ENCODE measurements at places on chromosomes 6 and 20. TPM values are rescaled to one million over a fixed set of nuclear protein-coding genes. Genes with fewer than 3 reads are reported as not detected.
A peak's percentile ranks its signal among the peaks of the same experiment; 100 is the strongest.

KCNK16 gene
- total RNA-seq = not detected

LRRN4 gene
- not detected for total RNA-seq

PNPLA1 gene
- total RNA-seq = not detected

CCN5 gene
- total RNA-seq = not detected

SLC22A16 gene
- total RNA-seq = not detected

TCF15 gene
- total RNA-seq = 0.07 TPM

GCNT2 gene
- total RNA-seq = 14.6 TPM

DHX35 gene
- total RNA-seq = 9.9 TPM

DNA sequence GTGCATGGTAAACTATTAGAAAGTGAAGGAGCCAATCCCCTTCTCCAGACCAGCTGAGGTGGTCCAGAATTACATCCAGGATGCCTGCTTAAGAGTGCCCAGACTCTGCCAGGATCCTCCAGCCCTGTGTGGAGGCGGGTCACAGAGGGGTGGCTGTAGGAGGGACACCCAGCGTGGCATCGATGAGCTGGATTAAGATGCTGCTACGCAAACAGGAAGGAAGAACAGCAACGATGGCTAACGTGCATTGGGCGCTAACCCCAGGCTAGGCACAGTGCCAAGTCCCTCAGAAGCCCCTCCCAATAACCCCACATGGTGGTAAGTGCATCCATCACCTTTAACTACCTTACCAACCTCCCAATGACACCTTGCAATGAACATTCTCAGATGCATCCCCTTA, 63.9 kb upstream of the MRPS10 start:
- DNase-seq = no peak

DNA sequence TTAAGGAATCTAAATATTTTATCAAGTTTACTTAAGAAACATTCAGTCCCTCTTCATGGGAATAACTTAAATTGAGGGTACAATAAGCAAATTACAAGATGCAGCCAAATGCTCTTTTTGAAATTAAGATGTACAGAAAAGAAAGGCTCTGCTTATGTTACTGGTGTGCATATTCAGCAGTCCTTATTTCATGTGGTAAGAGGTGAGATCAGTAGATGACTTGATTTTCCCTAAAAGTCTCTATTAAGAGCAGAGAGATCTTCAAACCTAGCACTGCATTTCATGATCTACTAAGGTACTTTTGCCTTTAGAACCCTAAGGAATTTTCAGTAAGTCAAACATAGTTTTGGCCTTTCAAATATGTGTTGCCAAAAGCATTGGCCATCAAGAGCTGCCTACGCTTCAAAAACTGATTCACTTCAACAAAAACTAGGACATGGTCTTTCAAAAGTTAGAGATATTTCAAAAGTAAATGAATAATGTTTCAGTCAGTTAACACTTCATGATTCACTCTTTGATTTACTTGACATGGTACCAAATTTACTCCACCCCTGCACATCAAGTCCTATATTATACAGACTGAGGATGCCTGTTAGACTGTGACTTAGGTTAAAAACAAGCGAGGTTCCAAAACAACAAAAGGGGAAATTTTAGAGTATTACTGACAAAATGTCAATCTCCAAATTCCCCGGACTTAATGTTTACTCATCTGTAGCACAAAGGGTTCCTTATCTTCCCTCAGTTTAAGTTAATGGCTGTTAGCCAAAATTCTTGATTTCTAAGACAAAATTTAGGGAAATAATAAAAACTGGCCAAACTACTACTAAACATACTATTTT, 19.2 kb downstream of the C6orf62 start:
- DNase-seq = no peak

- peak; percentile 47 for DNase-seq
These were observed 33.7 kb upstream of the IYD start for GRCh38 chr6:150334790-150335783.

DNA sequence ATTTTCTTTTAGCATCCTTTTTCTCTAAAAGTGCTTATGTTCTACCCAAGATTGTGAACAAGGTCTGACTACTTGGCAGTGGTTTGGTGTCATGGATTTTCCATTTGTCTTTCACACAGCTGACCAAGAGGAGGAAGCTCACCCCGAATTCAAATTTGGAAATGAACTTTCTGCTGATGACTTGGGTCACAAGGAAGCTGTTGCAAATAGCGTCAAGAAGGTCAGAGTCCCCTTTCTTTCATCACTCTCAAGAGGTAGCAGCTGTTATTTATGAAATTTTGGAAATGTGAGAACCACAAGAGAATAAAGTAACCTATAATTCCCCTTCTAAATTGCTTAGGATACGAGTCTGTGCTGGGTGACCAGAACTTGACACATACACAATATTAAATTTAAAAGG, 113.0 kb upstream of the LAMP5 start:
- DNase-seq = no peak

DNA sequence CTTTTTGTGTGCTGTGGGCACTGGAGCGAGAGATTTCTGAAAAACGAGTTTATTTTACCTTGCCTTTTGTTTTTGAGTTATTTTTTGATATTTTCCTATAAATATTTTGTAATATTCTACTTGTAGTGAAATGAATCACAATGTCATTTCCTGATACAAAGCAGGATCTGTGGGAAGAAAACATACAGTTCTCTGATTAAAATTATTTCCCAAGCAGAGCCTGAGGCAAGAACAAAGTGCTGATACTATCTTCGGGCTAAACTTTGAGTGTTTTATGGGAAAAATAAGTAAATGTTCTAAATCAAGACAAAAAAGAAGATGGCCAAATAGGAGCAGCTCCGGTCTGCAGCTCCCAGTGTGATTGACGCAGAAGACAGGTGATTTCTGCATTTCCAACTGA, 33.7 kb upstream of the ELOVL5 start:
- DNase-seq = no peak

DNA sequence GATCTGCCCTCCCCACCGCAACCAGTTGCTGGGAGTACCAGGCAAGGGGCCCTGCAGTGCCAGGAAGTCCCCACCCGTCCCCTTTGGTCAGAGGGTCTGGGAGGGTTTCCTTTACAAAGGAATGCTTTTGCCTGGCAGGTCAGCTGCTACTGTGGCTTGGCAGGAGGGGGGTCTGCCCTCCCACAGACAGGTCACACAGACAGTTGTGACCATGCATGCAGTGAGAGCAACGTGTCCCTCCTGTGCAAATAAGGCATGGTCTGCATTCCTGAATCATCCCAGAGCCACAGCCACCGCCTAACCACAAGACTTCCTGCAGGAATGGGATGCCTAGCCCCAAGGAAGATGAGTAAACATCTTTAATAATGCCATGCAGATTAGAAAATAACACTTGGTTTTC, 439 bp upstream of the F13A1 start:
- no peak for DNase-seq

- no peak for DNase-seq
These were observed 59.6 kb downstream of the LINC00237 start for GRCh38 chr20:21046413-21047070.

GRCh38 chr6:113713665-113714064, 143.5 kb upstream of the MARCKS start:
- DNase-seq = no peak

GRCh38 chr6:1321738-1322137, 9.8 kb downstream of the FOXQ1 start:
- no peak for DNase-seq

GRCh38 chr6:86256615-86257187, 614.0 kb upstream of the SYNCRIP start:
- no peak for DNase-seq

- no peak for DNase-seq
These were observed 44.3 kb upstream of the FRMD1 start for GRCh38 chr6:168123165-168123911.

DNA sequence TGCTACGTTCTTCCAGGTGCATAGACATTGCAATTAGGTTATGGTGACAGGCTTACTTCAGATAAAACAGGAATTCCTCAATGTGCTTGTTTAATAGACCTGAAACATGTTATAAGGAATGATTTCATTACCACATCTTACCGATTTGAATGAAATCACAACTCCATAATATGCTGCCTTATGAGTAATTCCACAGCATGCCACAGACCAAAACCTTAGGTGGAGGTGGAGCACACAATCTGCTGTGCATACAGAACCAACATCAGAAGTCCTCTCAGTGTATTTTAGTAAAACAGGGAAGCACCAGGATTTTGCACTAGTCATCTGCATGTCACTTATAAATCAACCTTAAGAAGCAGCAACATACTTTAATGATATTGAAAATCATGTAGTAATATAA, 148.9 kb upstream of the TSHZ2 start:
- DNase-seq = no peak

GRCh38 chr6:136983687-136984086, 61.1 kb downstream of the IL20RA start:
- no peak for DNase-seq

- DNase-seq = no peak
These were observed 3.7 kb downstream of the PIM1 start for GRCh38 chr6:37173493-37174195.
